ENCODE measurements at places on chromosomes 11 and 22.
A peak's percentile ranks its signal among the peaks of the same experiment; 100 is the strongest.

DNA sequence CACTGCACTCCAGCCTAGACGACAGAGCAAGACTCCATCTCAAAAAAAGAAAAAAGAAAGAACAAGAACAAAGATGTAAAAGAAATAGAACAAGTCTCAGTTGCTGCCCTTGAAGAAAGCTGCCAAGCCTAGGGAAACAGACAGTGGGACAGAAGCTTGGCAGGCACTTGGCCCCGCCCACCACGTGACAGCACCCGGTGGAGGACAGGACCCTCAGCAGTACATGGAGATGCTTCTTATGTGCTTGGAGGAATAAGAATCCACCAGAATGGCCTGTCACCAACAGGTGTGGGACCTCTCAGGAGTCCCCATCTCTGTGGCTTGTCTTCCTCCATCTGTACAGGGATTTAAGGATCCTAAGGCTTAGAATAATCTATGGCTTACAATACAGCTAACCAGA, 7.6 kb upstream of the TMPRSS6 start:
- DNase-seq = no peak
- no peaks in the 10 kb centered on the region for H3K36me3 ChIP-seq
- no peak overlapping the region for H3K27ac ChIP-seq
- H3K4me3 ChIP-seq = no peak overlapping the region
- H3K27me3 ChIP-seq = no peaks in the 10 kb centered on the region

GRCh38 chr11:35305670-35306382, 113.5 kb downstream of the SLC1A2 start:
- no peak overlapping the region for H3K4me3 ChIP-seq
- no peak for DNase-seq
- H3K36me3 ChIP-seq = no peaks in the 10 kb centered on the region
- no peaks in the 10 kb centered on the region for H3K27me3 ChIP-seq
- H3K4me1 ChIP-seq = peaks cover 5% of the 10 kb centered on the region

- no peaks in the 10 kb centered on the region for H3K4me1 ChIP-seq
- no peaks in the 10 kb centered on the region for H3K36me3 ChIP-seq
- H3K27ac ChIP-seq = no peak overlapping the region
- no peaks in the 10 kb centered on the region for H3K27me3 ChIP-seq
These were observed 17.2 kb downstream of the OPCML start for GRCh38 chr11:133515107-133515506.

DNA sequence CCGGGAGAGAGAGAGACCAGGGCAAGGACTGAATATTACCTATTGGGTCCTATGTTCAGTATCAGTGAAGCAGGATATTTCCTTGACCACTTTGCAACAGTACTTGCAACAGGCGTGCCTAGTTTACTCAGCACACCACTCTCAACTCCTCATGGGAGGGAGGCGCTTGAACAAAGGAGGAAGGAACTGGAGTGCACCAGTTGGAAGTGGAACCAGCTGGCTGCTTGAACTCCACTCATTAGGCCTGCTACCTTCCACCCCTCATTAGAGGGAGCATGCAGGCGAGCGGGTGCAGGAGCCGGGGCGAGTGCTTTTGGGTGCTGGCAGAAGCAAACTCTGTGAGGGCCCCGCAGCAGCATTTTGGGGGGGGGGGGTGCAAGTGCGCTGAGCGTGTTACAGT, 1369.6 kb upstream of the RAG2 start:
- H3K27ac ChIP-seq = no peak overlapping the region
- no peak overlapping the region for H3K4me3 ChIP-seq
- H3K4me1 ChIP-seq = no peaks in the 10 kb centered on the region
- H3K27me3 ChIP-seq = no peaks in the 10 kb centered on the region

- DNase-seq = no peak
- H3K36me3 ChIP-seq = peaks cover 7% of the 10 kb centered on the region
- H3K27me3 ChIP-seq = no peaks in the 10 kb centered on the region
- H3K4me1 ChIP-seq = peaks cover 6% of the 10 kb centered on the region
- no peak overlapping the region for H3K27ac ChIP-seq
These were observed 1.0 kb downstream of the ZNF70 start for GRCh38 chr22:23749841-23750301.

DNA sequence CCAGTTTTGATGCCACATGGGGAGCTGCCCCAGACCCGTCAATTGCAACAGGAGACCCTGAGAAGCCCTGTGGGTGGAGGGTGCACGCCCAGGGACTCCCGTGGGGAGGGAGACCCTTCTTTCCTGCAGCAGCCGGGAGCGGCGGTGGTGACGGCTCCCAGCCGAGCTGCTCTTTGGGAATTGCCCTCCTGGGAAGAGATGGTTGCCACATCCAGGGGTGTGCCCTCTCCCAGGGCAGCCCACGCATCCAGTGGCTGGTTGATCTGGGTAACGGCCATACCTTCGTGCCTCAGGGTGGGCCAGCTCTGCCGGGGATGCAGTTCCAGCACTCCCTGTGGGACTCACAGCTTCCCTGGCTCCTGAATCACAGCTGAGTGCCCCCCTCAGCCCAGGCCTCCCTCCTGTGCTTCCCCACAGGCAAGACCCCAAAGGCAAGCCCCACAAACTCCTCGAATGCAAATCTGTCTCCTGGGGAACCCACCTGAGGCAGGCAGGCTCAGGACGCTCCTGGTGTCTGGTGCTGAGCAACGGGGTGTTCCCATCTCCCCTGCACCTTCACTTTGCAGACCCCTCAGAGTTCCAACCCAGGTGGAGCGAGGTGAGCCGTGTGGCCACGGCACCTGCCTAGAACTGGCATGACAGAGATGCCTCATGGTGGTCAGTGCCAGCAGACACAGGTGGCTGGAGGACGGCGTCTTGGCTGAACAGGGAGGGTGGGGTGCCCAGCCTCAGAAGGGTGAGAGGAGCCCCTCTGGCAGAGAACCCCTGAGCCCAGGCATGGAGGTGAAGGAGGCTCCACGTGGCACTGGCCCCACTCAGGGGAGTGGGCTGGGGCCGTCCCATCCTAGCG, 1027.4 kb downstream of the BRD1 start:
- no peaks in the 10 kb centered on the region for H3K4me1 ChIP-seq
- H3K27me3 ChIP-seq = no peaks in the 10 kb centered on the region
- no peak overlapping the region for H3K27ac ChIP-seq
- H3K36me3 ChIP-seq = no peaks in the 10 kb centered on the region

DNA sequence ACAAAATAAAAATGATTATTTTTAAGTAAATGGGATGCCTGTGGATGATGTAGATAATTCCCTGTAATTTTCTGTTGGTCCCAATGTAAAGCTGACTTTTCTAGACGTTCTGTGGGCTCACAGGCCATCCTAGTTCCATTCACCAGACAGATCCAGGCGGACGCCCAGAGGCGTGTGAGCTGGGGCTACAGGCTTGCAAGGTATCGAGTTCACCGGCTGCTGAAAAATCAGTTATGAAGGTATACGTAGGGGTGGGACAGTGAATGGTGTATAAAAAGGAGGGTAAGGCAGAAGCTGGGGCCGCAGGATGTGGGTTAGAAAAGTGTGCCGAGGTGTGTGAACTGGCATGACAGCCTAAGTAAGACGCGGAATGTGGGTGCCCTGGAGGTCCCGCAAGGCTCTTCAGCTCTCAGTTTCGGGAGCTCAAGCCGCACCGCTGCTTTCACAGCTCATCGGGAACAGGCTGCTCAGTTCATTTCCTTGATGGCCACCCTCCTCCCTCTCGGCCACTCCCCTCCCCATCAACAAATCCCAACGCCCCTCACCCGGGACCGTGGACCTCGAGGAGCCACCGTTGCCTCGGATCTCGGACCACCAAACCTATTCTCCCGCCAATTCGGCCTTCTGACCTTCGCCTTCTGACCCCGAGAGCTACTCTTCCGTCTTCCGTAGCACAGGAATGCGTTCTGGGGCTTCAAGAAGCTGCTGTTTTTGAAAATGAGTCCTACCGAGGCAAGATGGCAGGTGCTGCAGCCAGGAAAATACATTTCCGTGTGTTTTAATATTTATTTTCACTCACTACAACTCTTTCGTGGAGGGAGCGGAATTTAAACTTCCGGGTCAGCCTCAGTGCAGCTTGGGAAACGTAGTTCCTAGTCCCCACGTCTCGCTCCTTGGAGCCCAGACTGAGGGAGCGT, at the start of gene XNDC1N:
XNDC1N (minus strand) TSS at position 775 of the 917 bp plus-strand sequence. CDS start 5,241 bp downstream, outside the sequence.
- no peak for DNase-seq
- H3K36me3 ChIP-seq = no peaks in the 10 kb centered on the region
- peaks cover 22% of the 10 kb centered on the region for H3K4me1 ChIP-seq
- H3K4me3 ChIP-seq = peak within 1 kb of the TSS; percentile 92
- peak within 1 kb of the TSS; percentile 100 for H3K27ac ChIP-seq

DNA sequence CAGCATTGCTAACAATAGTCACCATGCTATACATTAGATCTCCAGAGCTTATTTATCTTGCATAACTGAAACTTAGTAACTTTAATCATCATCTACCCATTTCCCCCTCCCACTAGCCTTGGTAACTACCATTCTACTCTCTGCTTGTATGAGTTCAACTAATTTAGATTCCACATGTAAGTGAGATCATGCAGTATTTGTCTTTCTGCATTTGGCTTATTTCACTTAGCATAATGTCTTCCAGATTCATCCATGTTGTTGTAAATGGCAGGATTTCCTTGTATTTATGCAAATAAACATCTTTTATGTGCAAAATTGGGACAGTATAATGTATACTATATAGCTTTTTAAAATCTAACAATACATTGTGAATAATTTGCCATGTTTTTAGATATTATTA, 66.0 kb upstream of the ZBED5 start:
- H3K36me3 ChIP-seq = no peaks in the 10 kb centered on the region
- peak overlapping the region; percentile 98 for H3K27ac ChIP-seq
- H3K4me1 ChIP-seq = peaks cover 47% of the 10 kb centered on the region
- no peaks in the 10 kb centered on the region for H3K27me3 ChIP-seq
- DNase-seq = no peak

DNA sequence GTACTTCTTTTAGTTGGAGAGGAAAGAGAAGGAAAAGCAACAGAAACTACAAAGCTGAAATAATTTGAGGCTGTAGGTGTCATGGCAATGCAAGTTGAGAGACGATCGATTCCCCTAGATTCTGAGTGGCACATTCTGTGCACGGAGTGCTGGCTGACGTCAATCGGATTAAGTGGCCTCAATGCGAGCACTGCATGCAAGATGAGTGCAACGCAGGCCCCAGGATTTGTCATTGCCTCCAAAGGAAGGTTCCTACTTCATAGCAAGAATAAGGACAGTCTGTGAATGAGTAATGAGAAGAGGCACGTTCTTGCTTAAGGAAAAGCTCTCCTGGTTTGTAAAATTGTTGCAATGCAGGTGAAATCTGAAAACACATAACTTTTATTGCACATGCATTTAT, 892.4 kb downstream of the KCNA4 start:
- peaks cover 4% of the 10 kb centered on the region for H3K4me1 ChIP-seq
- H3K36me3 ChIP-seq = no peaks in the 10 kb centered on the region
- H3K27ac ChIP-seq = no peak overlapping the region
- DNase-seq = no peak
- H3K4me3 ChIP-seq = no peak overlapping the region

DNA sequence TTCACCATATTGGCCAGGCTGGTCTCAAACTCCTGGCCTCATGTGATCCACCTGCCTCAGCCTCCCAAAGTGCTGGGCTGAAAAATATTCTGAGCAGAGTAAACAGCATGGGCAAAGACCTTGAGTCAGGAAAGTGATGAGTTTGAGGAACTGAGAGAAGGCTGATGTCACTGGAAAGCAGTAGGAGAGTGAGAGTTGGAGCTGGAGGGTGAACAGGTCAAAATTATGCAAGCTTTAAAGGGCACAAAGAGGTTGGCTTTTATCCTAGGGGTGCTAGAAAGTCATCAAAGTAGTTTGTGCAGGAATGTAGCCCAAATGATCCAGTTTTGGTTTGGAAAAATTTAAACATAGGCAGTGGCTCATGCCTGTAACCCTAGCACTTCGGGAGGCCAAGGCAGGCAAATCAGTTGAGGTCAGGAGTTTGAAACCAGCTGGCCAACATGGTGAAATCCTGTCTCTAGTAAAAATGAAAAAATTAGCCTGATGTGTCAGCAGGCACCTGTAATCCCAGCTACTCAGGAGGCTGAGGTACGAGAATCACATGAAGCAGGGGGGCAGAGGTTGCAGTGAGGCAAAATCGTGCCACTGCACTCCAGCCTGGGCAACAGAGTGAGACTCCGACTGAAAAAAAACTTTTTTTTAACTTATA, 44.7 kb upstream of the CXCR5 start:
- H3K4me1 ChIP-seq = no peaks in the 10 kb centered on the region
- H3K27me3 ChIP-seq = no peaks in the 10 kb centered on the region
- no peaks in the 10 kb centered on the region for H3K36me3 ChIP-seq
- no peak overlapping the region for H3K4me3 ChIP-seq
- no peak overlapping the region for H3K27ac ChIP-seq
- no peak for DNase-seq

GRCh38 chr22:32849501-32849900, 48.0 kb downstream of the TIMP3 start:
- no peak overlapping the region for H3K27ac ChIP-seq
- DNase-seq = no peak
- no peaks in the 10 kb centered on the region for H3K36me3 ChIP-seq
- no peak overlapping the region for H3K4me3 ChIP-seq
- H3K4me1 ChIP-seq = no peaks in the 10 kb centered on the region

DNA sequence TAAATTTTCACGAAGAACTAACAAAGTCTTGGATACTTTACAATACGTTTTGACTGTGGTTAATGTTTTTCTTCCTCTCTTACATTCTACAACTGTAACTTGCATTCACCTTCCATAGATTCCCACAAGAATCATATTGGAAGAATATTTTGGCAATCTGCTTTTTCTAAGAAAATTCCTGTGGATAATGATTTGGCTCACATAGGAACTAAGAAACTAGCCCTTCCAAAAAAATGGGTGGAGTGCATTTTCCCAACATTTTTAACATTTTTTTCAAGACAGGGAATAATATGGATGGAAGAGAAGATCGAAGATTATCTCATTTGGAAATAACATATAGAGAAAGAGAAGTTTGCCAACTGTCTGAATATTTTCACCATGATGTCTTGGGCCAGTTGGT, 256.9 kb upstream of the POU2AF2 start:
- DNase-seq = no peak
- H3K36me3 ChIP-seq = no peaks in the 10 kb centered on the region
- H3K27ac ChIP-seq = no peak overlapping the region
- no peaks in the 10 kb centered on the region for H3K27me3 ChIP-seq

- no peak for DNase-seq
- no peak overlapping the region for H3K27ac ChIP-seq
- H3K36me3 ChIP-seq = no peaks in the 10 kb centered on the region
- no peak overlapping the region for H3K4me3 ChIP-seq
- no peaks in the 10 kb centered on the region for H3K4me1 ChIP-seq
These were observed 388.2 kb downstream of the TMEM135 start for GRCh38 chr11:87425943-87426342.

DNA sequence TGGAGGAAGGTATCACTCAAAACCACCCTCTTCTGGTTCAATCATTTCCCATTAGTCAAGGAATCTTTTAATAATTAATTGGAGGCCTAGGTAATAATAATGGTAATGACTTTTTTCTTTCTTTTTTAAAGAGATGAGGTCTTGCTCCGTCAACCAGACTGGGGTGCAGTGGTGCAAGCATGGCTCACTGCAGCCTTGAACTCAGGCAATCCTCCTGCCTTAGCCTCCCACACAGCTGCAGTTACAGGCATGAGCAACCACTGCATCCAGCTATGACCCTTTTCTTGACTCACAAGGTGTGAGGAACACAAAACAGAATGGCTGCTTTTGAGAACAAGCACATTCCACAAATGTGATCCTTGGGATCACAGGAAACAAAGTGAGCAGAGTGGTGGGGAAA, 3.6 kb downstream of the POLDIP3 start:
- H3K4me1 ChIP-seq = peaks cover 38% of the 10 kb centered on the region
- no peak overlapping the region for H3K27ac ChIP-seq
- H3K4me3 ChIP-seq = no peak overlapping the region
- DNase-seq = no peak
- no peaks in the 10 kb centered on the region for H3K36me3 ChIP-seq
- no peaks in the 10 kb centered on the region for H3K27me3 ChIP-seq

- no peak for DNase-seq
- peaks cover 33% of the 10 kb centered on the region for H3K4me1 ChIP-seq
- no peak overlapping the region for H3K27ac ChIP-seq
- H3K27me3 ChIP-seq = no peaks in the 10 kb centered on the region
These were observed 6.0 kb downstream of the TRAPPC4 start for GRCh38 chr11:119024430-119025098.

Measured in Panc1 (cell line).